Occipital lobe (tissue), 3 donors: ENCODE measurements at places on chromosomes 2 and 18. TPM values are rescaled to one million over a fixed set of nuclear protein-coding genes. Genes with fewer than 3 reads are reported as not detected.

DNA sequence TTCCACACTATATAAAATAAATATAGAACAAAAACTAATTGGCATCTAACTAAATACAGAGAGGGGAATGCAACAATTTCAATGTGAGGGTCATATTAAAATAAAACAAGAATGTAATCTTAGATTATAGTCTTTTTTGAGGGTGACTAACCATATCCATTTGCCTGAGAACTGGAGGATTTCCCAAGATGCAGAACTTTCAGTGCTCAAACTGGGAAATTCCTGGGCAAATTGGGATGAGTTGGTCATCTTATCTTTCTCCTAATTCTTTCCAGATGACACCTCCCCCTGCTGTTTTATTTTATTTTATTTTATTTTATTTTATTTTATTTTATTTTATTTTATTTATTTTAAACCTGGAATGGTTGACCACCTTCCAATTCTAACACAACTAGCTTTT, 846.2 kb downstream of the SLC4A3 start:
- DNase-seq = no peak

THADA gene
- total RNA-seq = 40.9 TPM

- DNase-seq = no peak
Measured at GRCh38 chr2:19874726-19875125, 27.1 kb downstream of the TTC32 start.

DCC gene
- total RNA-seq = 13.6 TPM

DNA sequence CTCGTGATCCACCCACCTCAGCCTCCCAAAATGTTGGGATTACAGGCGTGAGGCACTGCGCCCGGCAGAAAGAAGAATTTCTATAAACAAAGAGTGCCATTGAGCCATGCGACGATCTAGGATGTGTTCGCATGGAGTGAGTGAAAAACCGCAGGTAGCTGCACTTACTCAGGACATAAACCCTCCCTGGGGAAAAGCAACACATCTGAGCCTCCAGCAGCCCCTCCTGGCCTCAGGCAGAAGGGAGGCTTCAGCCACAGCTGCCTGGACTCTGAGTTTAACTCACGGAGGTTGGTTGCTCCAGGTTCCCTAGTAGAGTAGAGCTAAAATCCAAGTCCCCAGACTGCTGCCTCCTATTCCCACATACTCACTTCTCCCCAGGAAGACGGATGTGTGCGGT, 11.3 kb upstream of the STK25 start:
- no peak for DNase-seq

DNA sequence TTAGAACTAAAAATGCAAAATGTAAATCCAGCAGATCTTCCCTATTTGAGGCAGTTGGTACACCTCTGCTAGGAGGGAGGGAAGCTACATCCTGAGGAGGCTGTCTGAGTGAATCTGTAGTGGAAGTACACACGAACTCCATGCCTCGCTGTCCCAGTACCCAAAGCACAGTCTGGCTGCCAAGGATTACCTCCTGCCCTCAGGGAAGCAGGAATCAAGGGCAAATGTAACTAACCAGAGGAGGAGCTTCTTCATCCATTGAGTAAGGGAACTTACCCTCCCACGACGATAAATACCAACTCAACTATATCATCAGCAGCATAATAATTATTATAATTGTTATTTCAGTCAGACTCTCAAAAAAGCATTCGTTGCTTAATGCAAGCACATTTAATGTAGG, 2.1 kb downstream of the DHRS9 start:
- no peak for DNase-seq

OSBPL6 gene
- total RNA-seq = 22.3 TPM

DNA sequence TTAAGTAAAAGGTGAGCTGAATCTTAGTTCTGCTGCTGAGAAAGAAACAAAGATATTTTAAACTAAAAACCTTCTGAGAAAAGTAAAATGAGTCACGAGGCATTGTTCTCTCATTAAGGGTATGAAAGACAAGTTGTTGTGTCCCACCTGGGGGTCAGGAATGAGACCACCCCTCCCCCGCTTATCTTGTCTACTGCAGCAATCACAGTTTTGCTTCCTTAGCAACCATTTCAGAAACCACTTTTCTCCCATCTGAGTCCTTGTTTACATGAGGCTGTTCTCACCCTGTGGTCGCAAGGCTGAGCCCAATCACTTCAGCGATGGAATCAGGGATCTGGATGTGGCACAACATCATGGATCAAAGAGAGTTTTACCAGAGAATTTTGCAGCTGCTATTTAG, 377.6 kb upstream of the NETO1 start:
- DNase-seq = no peak

- DNase-seq = no peak
Measured at GRCh38 chr2:31168291-31168690, 30.1 kb upstream of the GALNT14 start.

- DNase-seq = no peak
Measured at GRCh38 chr2:231102772-231103171, 22.1 kb downstream of the HTR2B start.

DSG4 gene
- not detected for total RNA-seq

GULP1 gene
- 117 TPM for total RNA-seq

CCDC85A gene
- 38.8 TPM for total RNA-seq

RAMP1 gene
- total RNA-seq = 2.7 TPM

UGT1A3 gene
- total RNA-seq = not detected

DNA sequence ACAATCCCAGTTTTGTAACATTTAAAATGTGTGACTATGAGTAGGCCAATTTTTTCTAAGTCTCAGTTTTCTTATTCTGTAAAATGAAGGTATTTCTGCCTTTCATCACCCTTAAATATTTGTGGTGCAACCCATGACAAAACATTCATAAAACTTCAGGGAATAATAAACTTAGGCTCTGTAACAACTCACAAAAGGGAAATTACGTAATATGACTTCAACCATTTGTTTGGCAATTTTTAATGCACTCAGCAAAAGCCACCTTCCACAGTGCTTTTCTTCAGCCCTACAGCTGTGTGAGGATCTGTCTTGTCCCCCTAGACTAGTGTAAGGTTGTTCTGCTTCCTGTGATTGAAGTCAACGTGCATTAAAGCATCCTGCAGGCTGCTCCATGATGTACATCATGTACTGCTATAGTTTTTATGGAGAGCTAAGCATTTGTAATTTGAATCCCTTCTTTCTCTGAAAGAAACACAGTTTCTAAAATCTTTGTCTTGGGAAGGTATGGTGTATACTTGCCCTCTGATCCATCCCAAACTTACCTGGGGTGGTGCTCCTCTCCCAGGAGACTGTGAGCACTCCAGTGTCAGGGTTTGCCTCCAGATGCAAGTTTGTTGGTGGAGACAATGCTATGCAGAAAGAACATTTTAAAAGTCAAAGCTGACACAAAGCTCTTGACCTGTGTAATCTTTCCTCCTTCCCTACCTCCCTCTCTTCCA, 39.1 kb downstream of the FN1 start:
- DNase-seq = no peak

DNA sequence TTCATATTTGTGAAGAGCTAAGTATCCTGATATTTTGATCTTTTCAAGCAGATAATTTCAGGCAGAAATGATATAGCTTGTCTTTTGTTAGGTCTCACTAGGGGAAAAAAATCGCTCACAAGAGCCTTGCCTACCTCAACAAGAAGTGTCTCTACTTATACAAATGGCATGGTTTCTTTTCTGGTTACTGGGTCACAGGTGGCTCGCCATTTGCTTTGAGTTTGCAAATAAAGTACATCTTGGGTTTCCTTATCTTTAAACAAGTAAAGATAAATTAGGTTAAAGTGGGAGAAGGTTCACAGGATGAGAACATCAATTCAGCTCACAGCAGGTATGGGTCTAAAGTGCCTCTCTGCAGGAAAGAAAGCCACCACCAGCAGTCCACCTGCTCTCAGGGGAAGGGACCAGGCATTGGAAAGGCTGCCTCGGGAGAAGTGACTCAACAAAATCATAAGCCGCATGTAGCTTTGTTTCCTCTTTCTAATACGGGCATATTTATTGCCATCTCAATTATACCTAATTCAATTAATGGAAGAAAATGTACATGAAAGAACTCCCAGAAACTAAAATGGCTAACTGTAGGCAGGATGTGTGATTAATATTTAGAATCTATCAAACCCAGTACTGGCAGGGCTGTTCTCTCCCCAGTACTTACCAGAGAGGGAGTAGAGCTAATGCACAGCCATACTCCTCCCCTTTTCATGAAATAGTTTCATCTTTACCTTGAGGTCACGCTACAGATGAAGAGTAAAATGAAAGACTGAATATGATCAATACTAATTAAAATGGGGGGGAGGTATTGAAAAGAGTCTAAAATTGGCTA, 28.3 kb downstream of the CDC42EP3 start:
- DNase-seq = no peak

DNA sequence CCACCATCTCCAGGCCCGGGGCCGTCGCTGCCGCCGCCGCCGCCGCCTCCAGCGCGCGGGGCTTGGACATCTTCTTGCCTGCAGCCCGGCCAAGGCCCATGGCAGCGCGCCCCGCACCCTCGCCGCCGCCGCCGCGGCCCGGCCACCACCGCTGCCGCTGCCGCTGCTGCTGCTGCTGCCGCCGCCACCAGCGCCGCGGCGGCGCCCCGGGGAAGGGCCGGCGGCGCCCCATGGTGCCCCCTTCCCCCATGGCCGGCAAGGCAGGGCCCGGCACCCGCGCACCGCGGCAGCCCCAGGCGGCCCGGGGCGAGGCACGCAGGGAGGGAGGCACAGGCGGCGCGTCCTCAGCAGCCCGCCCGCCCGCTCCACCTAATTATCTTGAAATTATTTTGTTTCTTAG, 3057.4 kb downstream of the RPIA start:
- DNase-seq = no peak

DNA sequence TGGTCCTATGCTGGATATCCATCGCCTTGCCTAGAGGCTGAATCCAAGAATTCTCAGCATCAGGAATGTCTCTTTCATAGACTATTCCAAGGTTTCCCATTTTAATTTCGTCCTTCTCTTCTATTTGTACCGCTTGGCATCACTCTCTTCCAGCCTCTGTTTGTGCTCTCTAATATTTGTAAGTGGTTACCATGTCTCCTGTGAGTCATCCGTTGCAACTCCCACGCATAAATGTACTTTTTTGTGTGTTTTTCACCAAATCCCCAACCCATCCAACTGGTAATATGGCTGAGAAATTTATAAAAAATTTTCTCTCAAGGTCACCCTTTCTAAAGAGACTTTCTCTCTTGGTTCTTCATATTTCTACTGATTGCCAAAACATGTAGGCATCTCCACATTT, 21.8 kb downstream of the COLEC12 start:
- no peak for DNase-seq

GRCh38 chr2:197575987-197576386, 60.1 kb downstream of the MOB4 start:
- DNase-seq = no peak

PKDCC gene
- 16.2 TPM for total RNA-seq

- no peak for DNase-seq
Measured at GRCh38 chr2:175457895-175458448, 276.5 kb upstream of the ATP5MC3 start.

- DNase-seq = no peak
Measured at GRCh38 chr2:38634684-38635083, 31.2 kb upstream of the GALM start.
